ENCODE measurements at places on chromosomes 13 and 19.

- no peak for DNase-seq
These were observed 50.5 kb upstream of the IRS2 start for GRCh38 chr13:109836629-109837607.

DNA sequence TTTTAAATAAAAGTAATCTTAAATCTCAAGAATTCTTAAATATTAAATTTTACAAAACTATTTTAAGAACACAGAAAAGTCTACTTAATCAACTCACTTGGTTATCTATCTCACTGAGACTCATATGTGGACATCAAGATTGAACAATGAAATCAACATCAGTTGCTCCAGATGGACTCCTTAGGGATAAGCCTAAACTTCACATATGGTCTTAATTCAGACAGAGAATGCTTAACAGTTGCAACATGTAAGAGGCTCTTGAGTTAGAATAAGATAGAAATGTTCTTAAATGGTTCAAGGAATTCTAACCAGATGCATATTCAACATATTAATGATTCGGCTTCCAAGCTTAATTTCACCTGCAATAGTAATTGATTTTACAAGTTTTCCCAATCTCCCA, 1730.9 kb downstream of the PCDH9 start:
- no peak for DNase-seq

- DNase-seq = no peak
These were observed at the start of gene VAV1 for GRCh38 chr19:6772028-6772865. Gene VAV1 (plus strand): TSS chr19:6772708. CDS start chr19:6772808, 100 bp downstream.

DNA sequence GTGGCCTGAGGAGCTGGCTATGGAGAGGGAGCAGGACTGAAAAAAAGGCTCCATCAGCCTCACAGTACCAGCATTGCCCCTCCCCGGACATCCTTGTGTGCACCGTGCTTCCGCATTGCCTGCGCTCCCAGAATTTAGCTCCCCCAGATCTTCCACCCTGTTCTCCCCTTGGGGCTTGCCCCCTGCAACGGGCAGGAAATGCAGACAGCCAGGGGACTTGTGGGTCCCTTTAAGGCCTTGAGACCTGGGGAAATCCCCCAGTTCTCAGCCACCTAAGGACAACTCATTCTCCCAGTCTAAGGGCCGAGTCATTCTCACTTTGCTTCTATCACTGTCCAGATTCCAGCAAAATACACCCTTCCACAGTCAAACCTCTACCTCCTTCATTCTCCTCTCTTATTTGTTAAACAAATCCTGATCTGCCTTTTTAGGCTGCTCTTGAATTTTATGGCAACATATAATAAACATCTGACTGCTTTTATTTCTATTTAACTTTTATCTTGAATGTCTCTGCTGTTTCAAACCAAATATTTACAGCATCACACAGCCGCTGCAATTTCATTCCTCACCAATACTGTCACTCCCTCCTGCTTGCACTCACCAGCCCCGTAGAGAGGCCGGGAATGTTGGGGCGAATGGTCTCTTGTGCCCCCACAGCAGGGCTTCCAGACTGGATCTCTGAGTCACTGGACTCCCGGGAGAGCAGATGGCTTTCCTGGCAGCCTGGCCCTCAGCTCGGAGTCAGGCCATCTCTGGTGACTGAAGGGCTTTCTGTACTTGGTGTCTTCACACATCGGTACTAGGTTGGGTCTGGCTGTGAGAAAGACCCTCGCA, 221.9 kb downstream of the TSHZ3 start:
- DNase-seq = no peak

DNA sequence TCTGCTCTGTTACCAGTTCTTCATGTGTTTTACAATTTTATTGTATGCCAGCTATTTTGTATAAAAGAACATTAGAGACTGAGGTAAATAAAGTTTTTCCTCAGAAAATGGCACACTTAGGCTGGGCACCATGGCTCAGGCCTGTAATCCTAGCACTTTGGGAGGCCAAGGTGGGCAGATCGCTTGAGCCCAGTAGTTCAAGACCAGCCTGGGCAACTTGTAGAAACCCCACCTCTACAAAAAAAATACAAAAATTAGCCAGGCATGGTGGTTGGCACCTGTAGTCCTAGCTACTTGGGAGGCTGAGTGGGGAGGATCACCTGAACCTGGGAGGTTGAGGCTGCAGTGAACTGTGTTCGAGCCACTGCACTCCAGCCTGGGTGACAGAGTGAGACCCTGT, 32.0 kb downstream of the CCDC8 start:
- no peak for DNase-seq

DNA sequence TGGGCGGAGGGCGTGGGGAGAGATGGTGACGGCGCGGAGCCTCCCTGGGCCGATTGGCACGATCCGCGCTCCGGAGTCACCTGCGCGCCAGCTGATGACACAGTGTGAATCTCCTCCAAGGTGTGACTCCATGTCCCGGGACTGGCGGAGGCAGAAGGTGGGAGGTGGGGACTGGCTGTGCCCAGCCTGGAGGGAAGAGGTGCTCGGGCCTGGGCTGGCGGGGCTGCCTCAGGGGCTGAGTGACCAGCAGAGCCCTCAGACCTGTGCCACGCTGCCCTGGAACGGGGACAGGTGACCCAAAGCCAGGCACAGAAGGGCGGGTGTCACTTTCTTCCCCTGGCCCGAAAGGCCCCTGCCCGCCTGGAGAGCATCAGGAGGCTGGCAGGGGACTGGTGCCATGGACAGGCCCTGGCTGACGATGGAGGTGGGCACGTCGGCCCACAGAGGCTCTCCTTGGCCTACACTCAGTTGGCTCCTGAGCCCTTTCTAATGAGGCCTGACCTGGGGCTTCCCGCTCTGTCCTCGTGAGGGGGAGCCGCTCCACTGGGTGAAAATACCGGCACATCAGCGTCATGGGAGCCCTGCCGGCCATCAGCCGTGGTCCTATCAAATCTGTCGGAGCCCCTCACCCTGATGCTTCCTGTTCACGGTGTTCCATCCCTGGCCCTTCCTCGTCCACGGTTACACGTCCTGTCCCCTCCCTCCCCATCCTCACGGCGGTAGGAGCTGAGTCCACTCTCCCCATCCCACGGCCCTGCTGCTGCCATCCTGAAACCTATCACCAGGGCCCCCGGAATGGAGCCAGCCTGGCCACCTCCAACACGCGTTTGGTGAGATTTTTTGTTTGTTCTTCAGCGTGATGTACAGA, 75.6 kb downstream of the SPACA7 start:
- DNase-seq = no peak

- no peak for DNase-seq
These were observed 160.4 kb upstream of the PCDH9 start for GRCh38 chr13:67390462-67391086.

DNA sequence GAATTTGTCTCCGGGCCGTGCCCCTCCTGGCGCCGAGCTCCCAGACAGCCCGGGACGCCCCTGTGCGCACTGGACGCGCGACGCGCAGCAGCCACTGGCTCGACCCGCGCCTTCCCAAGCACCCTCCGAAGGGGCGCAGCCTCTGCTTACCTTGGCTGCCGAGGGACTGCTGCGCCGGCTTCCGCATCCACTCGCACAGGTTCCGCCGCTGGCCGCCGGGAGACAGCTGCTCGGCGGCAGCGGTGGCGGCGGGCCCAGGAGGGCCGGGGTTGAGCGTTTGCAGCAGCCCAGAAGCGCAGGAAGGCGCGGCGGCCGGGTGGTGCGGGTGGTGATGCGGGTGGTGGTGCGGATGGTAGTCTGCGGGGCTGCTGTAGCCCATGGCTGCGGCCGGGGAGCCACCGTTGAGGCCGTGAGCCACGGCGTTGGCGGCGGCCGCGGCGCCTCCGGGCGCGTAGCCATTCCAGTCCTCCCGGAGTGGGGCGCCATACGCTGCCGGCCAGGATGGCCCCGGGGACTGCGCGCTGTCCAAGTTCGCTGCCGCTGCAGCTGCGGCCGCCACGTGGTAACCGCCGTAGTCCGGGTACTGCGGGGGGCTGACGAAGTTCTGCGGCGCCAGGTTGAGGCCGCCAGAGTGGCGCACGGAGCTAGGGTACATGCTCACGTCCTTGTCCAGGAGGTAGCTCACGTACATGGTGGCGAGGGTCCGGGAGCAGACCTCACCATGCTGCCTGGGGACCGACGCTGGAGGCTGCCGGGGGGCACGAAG, 616 bp downstream of the CDX2 start:
- DNase-seq = no peak

All from kidney capillary endothelial cell (primary cell).